Prostate gland (tissue), 2 donors: ENCODE measurements at places on chromosomes 12 and 14.

DNA sequence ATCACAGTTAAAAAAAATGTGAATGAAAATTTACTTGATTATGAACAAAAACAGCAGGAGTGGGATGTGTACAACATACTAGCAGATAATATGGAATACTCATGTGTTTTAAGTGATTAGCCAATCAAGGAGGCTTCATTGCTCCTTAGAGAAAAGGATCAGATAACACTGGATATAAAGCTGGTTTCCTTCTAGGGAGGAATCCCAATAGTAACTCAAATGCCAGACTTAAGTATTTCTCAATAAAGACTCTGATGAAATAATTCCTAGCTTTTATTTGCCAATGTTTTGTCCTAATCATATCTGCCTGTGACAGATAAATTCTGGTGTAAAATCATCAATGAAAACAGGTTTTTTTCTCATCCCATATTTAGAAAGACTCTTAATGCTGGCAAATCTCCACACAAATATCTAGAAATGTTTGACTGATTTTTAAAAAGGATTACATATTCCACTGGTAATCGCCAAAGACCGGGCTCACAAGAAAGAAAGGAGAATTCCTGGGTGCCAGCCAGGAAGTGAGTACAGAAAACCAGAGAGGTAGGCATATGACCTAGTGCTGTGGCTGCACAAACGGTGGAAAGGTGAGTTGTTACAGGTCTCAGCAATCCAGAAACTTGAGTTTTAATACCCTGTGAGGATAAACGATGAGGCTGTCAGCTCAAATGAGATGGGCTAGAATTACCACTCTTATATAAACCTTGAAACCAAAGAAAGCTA lies 108.6 kb upstream of the TTC7B start:
- no peak overlapping the region for H3K27ac ChIP-seq
- H3K4me1 ChIP-seq, result no peaks in the 10 kb centered on the region
- H3K27me3 ChIP-seq, result no peaks in the 10 kb centered on the region
- H3K4me3 ChIP-seq, result no peak overlapping the region
- H3K36me3 ChIP-seq, result no peaks in the 10 kb centered on the region

- DNase-seq, result no peak
- no peak overlapping the region for H3K4me3 ChIP-seq
- H3K27ac ChIP-seq, result no peak overlapping the region
- H3K4me1 ChIP-seq, result no peaks in the 10 kb centered on the region
- no peaks in the 10 kb centered on the region for H3K27me3 ChIP-seq
These were observed 16.7 kb downstream of the KMT2D start for GRCh38 chr12:49043856-49044258.

DNA sequence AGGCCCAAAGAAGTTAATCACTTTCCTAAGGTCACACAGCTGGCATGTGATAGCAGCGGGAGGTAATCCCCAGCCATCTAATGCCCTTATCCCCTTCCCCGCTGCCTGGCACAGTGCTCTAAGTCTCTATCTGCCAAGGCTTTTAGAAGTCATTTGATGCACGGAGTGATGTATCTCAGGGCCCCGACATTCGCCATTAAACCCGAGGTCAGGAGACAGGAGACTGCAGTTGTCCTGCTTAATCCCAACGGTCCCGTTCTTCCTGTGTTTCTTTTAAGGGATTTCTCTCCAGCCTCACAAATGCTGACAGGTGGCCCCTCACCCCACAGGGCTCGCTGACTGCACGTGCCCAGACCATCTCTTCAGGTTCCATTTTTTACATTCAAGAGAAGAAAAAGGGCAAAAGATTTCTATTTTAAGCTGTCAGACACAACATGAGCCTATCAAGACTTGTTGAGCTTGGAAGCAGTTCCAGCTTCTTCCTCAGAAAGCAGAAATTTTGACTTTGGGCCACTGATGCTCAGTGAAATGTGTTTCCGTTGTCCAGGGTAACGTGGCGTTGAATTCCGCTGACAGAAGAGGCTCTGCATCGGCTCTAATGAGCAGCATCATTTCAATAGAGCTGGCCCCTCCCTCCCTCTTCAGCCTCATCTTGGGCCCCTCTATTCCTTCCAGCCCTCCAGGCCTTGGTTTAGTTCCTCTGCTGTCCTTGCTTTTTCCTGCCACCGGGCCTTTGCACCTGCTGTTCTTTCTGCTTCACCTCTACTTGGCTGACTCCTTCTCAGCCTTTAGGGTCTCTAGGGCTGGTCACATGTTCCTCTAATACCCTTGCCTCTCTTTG lies 171.5 kb downstream of the CHST11 start:
- H3K4me3 ChIP-seq, result no peak overlapping the region
- no peak overlapping the region for H3K27ac ChIP-seq
- DNase-seq, result no peak
- H3K27me3 ChIP-seq, result no peaks in the 10 kb centered on the region
- H3K4me1 ChIP-seq, result no peaks in the 10 kb centered on the region
- H3K36me3 ChIP-seq, result no peaks in the 10 kb centered on the region

- H3K27me3 ChIP-seq, result no peaks in the 10 kb centered on the region
- H3K27ac ChIP-seq, result no peak overlapping the region
- no peaks in the 10 kb centered on the region for H3K36me3 ChIP-seq
- no peak overlapping the region for H3K4me3 ChIP-seq
- no peak for DNase-seq
These were observed 27.0 kb downstream of the SLC17A8 start for GRCh38 chr12:100383586-100384558.

GRCh38 chr12:15584366-15585041 lies 204.7 kb downstream of the EPS8 start:
- no peak overlapping the region for H3K27ac ChIP-seq
- H3K36me3 ChIP-seq, result no peaks in the 10 kb centered on the region
- H3K4me1 ChIP-seq, result no peaks in the 10 kb centered on the region
- DNase-seq, result peak; percentile 17
- H3K4me3 ChIP-seq, result no peak overlapping the region
- no peaks in the 10 kb centered on the region for H3K27me3 ChIP-seq

DNA sequence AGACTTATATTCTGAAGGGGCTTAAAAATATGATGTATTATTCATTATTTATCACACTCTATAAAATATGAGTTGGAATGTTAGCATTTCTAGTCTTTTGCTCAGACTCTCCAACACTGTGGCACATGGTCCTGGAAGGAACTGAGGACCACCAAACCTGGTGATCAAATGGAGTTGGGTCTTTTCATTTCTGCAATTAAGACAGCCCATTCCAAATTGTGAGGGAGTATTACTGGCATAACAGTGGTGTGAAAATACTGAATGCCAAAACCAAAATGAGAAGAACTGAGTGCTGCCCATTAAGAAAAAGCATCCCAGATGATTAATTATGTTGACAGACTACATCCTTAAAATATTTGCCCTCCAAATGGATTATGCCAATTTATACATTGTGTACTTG lies 90.8 kb downstream of the NPAS3 start:
- H3K4me3 ChIP-seq, result no peak overlapping the region
- H3K36me3 ChIP-seq, result no peaks in the 10 kb centered on the region
- no peaks in the 10 kb centered on the region for H3K4me1 ChIP-seq
- H3K27me3 ChIP-seq, result no peaks in the 10 kb centered on the region
- no peak overlapping the region for H3K27ac ChIP-seq

GRCh38 chr12:42373669-42374068 lies 47.7 kb downstream of the PPHLN1 start:
- H3K4me1 ChIP-seq, result no peaks in the 10 kb centered on the region
- no peaks in the 10 kb centered on the region for H3K36me3 ChIP-seq
- H3K27ac ChIP-seq, result no peak overlapping the region
- no peak for DNase-seq

- no peaks in the 10 kb centered on the region for H3K27me3 ChIP-seq
- no peak for DNase-seq
- H3K27ac ChIP-seq, result peak overlapping the region; percentile 62
- H3K36me3 ChIP-seq, result no peaks in the 10 kb centered on the region
- no peaks in the 10 kb centered on the region for H3K4me1 ChIP-seq
- peak overlapping the region; percentile 43 for H3K4me3 ChIP-seq
These were observed 1.0 kb downstream of the ITGA7 start for GRCh38 chr12:55706568-55707218.

DNA sequence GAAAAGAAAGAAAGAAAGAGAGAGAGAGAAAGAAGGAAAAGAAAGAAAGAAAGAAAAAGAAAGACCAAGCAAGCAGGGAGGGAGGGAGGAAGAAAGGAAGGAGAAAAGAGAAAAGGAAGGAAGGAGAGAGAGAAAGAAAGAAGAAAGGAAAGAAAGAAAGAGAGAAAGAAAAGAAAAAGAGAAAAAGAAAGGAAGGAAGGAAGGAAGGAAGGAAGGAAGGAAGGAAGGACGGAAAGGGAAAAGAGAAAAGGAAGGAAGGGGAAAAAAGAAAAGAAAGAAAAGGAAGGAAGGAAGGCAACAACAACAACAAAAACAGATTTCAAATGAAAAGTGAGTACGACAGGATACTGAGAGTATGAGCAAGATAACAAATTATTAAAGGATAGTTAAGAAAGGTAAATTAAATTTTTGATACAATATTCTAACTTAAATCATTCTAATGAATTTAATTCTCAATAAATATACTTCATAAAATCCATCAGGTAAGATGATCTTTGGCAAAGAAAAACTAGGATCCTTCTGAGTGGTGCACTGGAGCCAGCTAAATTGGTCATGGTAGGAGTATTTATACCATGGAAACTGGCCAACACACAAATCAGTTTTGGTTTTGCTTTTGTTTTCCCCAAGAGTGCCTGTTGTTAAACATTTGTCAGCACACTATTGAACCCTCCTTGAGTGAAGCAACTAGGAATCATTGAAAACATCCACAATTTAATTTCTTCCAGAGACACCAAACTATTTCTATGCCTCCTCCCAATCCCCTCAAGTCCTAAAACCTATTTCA lies 56.1 kb upstream of the DYRK2 start:
- H3K36me3 ChIP-seq, result no peaks in the 10 kb centered on the region
- no peak overlapping the region for H3K4me3 ChIP-seq
- peak overlapping the region; percentile 30 for H3K27ac ChIP-seq
- H3K4me1 ChIP-seq, result no peaks in the 10 kb centered on the region
- peak; percentile 34 for DNase-seq

DNA sequence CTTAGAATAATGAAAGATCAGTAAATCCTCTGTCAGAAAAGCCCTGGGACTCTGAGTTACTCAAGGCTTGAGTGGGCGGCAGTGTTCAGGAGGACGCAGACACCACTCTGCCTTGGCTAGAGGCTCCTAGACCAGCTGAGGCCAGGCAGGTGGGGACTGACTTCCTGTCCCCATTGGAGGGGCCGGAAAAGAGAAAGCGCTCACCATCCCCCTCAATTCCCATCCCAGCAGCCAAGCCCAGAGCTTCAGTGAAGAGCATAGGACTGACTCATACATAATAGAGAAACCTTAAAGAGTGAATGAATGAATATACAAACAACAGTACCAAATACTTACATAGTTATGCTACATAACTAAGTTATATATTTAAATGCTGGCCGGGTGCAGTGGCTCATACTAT lies 62.0 kb downstream of the PLEKHG7 start:
- no peak for DNase-seq
- no peak overlapping the region for H3K27ac ChIP-seq
- no peaks in the 10 kb centered on the region for H3K27me3 ChIP-seq
- H3K4me1 ChIP-seq, result no peaks in the 10 kb centered on the region
- no peaks in the 10 kb centered on the region for H3K36me3 ChIP-seq
- H3K4me3 ChIP-seq, result no peak overlapping the region

GRCh38 chr12:110277530-110278254 lies 3.4 kb upstream of the ATP2A2 start:
- no peaks in the 10 kb centered on the region for H3K4me1 ChIP-seq
- H3K27me3 ChIP-seq, result no peaks in the 10 kb centered on the region
- H3K4me3 ChIP-seq, result no peak overlapping the region
- no peak for DNase-seq

GRCh38 chr14:27386391-27386790 lies 788.6 kb upstream of the NOVA1 start:
- no peak overlapping the region for H3K27ac ChIP-seq
- no peaks in the 10 kb centered on the region for H3K4me1 ChIP-seq
- DNase-seq, result no peak
- no peak overlapping the region for H3K4me3 ChIP-seq

- no peaks in the 10 kb centered on the region for H3K36me3 ChIP-seq
- DNase-seq, result peak; percentile 7
- no peak overlapping the region for H3K4me3 ChIP-seq
- no peaks in the 10 kb centered on the region for H3K27me3 ChIP-seq
- no peaks in the 10 kb centered on the region for H3K4me1 ChIP-seq
These were observed 1004.4 kb downstream of the AACS start for GRCh38 chr12:126069549-126070165.

DNA sequence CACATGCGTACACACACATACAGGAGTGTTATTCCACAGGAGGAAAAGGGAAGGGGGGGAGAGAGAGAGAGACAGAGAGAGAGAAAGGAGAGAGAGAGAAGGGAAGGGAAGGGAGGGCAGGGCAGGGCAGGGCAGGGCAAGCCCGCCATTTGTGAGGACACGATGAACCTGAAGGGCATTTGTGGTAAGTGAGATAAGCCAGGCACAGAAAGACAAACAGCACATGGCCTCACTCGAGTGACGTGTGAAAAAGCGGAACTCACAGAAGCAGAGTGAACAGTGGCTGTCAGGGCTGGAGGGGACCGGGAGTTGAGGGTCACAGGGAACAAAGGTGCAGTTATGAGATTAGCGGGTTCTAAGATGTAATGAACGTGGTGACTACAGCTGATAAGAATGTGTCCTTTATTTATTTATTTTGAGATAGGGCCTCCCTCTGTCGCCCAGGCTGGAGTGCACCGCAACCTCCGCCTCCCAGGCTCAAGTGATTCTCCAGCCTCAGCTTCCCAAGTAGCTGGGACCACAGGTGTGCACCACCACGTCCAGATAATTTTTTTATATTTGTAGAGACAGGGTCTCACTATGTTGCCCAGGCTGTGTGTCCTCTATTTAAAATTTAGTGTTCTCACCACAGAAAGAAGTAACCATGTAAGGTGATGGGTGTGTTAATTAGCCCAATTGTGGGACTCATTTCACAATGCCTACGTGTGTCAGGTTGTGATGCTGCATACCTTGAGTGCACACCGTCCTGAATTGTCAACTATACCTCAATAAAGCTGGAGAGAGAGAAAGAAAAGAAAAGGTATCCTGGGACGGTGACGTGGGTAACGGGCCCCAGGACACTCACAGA lies 18.7 kb upstream of the FBRSL1 start:
- DNase-seq, result no peak
- no peak overlapping the region for H3K4me3 ChIP-seq
- no peaks in the 10 kb centered on the region for H3K36me3 ChIP-seq
- peaks cover 2% of the 10 kb centered on the region for H3K27me3 ChIP-seq
- H3K27ac ChIP-seq, result no peak overlapping the region
- H3K4me1 ChIP-seq, result no peaks in the 10 kb centered on the region

DNA sequence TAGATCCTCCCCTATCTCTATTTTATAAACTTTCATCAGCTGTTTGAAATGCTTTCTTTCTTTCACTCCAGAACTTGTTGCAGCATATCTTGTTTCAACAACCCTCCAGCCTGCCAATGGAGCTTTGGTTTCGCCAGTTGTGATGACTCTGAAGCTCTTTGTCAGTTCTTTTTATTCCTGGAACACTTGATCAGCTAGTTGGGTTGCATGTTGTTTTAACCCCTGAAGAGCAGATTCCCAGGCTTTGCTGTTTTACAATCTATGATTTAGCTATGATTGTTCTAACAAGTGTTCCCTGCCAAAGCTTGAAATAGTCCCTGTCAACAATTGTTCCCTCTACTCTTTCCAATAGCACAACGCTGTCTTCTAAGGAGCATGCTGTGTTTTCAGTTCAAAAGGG lies 50.6 kb upstream of the FUT8 start:
- H3K4me1 ChIP-seq, result no peaks in the 10 kb centered on the region
- no peaks in the 10 kb centered on the region for H3K27me3 ChIP-seq
- H3K36me3 ChIP-seq, result no peaks in the 10 kb centered on the region
